Fibroblast of mammary gland (primary cell): ENCODE measurements at places on chromosomes 6 and 20.

- no peak for DNase-seq
Observed at GRCh38 chr6:89669002-89669401, 30.5 kb upstream of the LYRM2 start.

- DNase-seq, result no peak
Observed at GRCh38 chr6:35354361-35355135, 12.2 kb downstream of the PPARD start.

DNA sequence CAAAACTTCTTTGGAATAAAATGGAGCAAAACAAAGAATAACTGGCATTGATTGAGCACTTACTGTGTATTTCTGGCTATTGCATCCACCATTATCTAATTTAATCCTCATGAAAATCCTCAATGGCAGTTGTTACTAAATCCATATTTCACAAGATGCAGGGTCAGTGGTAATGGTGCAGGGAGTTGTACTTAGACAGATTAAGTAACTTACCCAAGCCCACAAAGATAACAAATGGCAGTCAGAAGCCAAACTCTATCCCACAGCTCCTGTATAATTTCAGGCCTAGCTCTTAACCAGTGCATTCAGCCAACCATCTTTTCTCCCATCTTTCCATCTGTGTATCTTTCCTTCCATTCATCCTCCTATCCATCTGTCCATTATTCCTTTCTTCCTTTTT is 29.3 kb upstream of the SSTR4 start:
- DNase-seq, result no peak

GRCh38 chr6:12069891-12070529 is 57.9 kb downstream of the HIVEP1 start:
- no peak for DNase-seq

DNA sequence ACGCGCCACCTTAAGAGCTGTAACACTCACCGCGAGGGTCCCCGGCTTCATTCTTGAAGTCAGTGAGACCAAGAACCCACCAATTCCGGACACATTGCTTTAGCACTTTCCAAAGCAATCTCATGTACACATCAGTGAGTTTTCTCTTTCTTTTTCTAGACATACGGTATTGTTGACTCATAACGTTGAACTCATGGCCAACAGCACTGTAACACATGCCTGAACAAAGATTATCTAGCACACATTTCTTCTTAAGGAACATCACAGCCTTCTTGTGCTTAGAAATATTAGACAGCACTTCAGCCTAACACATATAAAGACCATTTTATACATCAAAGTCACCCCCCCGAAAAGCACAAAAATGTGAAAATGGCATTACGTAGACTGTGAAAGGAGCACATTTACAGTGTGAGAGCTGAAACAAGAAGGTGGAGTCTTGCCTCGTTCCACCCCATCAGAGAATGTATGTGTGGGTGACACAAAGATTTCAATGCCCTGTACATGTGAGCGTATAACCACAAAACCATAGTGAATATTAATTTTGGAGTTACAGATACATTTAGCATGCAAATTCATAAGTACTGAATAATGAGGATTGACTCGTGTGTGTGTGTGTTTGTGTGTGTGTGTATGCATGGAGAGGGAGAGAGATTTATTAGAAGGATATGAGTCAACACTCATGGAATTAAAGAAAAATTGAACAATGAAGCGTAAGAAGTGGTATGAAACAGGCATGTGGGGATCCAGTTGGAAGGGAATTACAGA is 134.1 kb downstream of the FAM83B start:
- DNase-seq, result peak; percentile 69

DNA sequence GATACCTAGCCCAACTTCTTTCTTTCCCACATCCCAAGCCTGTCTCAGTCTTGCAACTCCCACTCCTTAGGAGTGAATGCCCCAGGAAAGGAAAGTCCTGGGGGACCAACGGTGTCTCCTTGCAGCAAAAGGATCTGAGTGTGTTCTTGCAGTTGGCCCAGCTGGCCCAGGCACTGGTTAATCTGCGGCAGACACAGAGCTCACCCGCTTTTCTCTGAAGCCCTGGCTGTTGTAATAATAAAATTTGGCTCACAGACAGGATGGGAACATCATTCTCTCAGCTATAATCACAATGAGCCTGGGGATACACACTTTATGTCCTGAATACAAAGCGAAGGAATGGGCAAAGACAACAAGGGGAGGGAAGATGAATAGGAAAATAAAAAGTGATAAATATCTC is 287.0 kb upstream of the PRND start:
- peak; percentile 66 for DNase-seq

- DNase-seq, result no peak
Observed at GRCh38 chr6:146581968-146582367, 16.8 kb upstream of the ADGB start.
